ENCODE measurements at places on chromosomes 4 and X.

- no peak for DNase-seq
These were observed 218.0 kb upstream of the AMOT start for GRCh38 chrX:113058634-113059033.

DNA sequence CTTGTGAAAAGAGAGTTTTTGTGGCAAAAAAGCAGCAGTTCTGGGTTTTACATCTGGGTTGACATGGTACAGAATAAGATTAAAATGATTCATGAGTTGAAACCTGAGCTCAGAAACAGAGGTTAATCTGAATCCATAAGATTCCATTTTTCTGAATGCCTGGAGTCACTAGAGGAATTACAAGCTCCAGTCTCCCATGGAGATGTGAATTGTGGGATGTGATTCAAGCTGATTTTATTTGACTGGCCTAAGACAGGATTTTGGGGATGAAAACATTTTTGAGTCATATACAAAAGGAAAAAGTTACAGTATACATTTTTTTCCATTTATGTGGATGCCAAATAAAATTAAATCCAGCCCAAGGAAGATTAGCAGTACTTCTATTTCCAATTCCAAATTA lies 161.1 kb downstream of the RBM46 start:
- no peak for DNase-seq

GRCh38 chr4:30264465-30264864 lies 455.7 kb upstream of the PCDH7 start:
- no peak for DNase-seq

- no peak for DNase-seq
These were observed 5.4 kb upstream of the ADH4 start for GRCh38 chr4:99149426-99150019.

GRCh38 chr4:8089862-8090261 lies 68.8 kb downstream of the ABLIM2 start:
- no peak for DNase-seq

GRCh38 chr4:149306537-149306936 lies 509.1 kb downstream of the IQCM start:
- no peak for DNase-seq

DNA sequence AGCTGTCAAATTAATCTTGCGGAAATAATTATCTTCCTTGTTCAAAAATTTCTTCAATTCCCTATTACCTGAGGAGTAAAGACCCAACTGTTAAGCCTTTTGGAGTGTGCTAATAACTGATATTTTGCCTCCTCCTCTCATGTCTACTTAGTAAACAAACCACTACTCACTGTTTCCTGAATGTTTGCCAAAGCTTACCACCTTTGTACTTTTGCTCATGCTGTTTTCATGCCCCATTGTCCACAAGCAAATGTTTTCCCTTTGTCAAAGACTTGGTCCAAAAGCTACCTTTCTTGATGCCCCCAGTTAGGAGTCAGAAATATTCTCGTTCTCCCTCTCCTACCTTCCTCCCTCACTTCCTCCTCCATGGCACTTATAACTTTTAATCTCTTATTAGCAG lies 226.1 kb downstream of the ENOX2 start:
- no peak for DNase-seq

- DNase-seq = no peak
These were observed 24.3 kb upstream of the TET2 start for GRCh38 chr4:105122350-105122749.

DNA sequence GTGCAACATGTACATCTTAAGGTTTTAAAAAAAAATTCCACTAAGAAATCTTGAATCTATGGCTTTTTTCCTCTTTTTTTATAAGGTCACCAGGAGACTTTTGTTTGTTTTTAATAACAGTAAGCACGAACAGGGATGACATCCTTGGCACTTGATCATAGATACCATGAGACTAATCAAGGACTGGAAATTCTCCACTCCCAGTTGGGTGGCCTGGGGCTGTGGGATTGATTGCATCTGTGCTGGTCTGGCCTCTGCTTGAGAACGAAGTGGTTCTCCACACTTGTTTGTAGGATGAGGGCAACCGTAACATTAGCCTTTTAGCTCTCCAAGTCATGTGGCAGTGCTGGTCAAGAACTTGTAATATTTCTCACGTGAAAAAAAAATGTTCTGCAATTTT lies 35.4 kb downstream of the SNX25 start:
- DNase-seq = no peak

- no peak for DNase-seq
These were observed 317.5 kb upstream of the RASGEF1B start for GRCh38 chr4:81789158-81789557.

GRCh38 chr4:53713767-53714166 lies 122.5 kb upstream of the LNX1 start:
- DNase-seq = no peak

DNA sequence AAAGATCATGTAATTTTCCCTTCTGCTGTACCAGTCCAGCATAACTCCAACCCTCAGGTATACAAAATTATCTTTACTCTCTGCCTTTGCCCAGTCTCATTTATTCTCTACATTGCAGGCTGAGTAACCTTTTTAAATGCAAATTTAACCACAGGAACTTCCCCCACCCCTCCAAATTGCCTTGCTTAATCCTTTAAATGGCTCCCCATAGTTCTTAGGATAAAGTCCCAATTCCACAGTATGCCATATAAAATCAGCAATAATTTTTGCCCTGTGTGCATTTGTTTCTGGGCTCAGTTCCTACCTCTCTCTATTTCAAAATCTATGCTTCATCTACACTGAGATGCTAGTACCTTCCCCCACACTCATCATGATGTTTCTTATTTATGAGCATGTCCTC lies 879.7 kb downstream of the RPA4 start:
- no peak for DNase-seq

DNA sequence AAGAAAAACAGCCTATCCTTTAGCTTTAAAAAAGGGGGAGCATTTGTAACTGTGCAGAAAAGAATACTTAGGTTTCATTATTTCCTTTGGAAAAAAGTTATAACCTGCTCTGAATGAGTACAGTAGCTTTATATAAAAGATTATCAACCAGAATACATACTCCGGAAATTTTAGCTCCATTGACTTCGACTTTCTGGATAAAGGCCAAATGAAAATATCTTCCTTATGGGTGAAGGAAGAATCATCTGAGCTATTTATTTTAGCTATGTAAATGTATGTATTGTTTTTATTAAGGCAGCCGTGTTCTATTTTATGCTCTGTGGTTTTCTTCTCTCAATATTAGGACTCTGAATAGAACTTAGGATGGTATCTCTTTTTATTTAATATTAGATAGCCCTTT lies 69.0 kb upstream of the ETNPPL start:
- no peak for DNase-seq

DNA sequence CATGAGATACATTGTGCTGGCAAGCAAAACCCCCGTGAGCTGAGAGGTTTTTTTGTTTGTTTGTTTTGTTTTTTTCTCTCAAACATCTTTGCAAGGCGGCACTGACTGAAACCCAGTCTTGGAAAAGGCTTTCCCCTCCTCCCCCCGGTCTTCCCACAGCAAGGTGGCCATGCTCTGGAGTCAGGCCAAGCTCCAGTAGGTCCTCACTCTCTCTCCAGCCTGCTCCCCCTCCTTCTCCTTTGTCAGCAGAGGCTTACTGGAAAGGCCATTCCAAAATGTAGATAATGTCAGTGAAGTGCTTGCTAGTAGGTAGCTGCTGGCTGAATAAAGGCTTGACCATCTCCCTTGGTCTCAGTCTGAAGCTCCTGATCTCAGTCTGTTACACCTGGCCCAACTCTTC lies 32.6 kb downstream of the FRMPD3 start:
- DNase-seq = no peak

All from NCI-H2227 treated with DMSO at 0.1 percent for 48 hours (cell line).